Activated CD4-positive, alpha-beta T cell treated with anti-CD3 and anti-CD28 coated beads for 48 hours (primary cell): ENCODE measurements at places on chromosomes 13 and 19.

GRCh38 chr13:30654430-30654829 is 36.7 kb downstream of the USPL1 start:
- DNase-seq = no peak

DNA sequence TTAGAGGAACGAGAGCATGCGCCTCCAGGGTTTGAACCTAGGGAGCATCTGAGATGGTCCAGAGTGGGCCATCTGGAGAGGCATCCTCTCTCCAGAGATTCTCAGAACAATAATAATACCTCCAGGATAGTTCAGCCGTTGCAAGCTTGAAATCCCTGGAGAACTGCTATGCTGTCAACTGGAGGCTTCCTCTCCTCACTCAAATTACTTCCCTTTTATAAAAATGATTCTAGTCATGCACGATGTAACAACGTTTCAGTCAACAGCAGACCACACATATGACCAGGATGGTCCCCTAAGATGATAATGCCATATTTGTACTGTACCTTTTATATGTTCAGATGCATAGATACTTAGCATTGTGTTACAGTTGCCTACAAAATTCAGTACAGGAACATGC is 108.7 kb downstream of the SHISA2 start:
- DNase-seq = no peak

DNA sequence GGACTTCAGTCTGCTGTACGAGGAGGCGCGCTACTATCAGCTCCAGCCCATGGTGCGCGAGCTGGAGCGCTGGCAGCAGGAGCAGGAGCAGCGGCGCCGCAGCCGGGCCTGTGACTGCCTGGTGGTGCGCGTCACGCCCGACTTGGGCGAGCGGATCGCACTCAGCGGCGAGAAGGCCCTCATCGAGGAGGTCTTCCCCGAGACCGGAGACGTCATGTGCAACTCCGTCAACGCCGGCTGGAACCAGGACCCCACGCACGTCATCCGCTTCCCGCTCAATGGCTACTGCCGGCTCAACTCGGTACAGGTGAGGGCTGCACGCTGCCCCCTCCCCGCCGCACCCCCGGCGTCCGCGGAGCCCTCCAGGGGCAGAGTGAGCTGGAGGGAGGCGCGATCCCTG is 14.6 kb downstream of the KCTD15 start:
- no peak for DNase-seq

GRCh38 chr13:51524829-51525566 is 59.3 kb upstream of the WDFY2 start:
- no peak for DNase-seq

GRCh38 chr19:33398361-33399060 is 25.0 kb downstream of the CEBPG start:
- DNase-seq = no peak
